Fibroblast of upper back skin (primary cell): ENCODE measurements at places on chromosomes 1 and 21.

DNA sequence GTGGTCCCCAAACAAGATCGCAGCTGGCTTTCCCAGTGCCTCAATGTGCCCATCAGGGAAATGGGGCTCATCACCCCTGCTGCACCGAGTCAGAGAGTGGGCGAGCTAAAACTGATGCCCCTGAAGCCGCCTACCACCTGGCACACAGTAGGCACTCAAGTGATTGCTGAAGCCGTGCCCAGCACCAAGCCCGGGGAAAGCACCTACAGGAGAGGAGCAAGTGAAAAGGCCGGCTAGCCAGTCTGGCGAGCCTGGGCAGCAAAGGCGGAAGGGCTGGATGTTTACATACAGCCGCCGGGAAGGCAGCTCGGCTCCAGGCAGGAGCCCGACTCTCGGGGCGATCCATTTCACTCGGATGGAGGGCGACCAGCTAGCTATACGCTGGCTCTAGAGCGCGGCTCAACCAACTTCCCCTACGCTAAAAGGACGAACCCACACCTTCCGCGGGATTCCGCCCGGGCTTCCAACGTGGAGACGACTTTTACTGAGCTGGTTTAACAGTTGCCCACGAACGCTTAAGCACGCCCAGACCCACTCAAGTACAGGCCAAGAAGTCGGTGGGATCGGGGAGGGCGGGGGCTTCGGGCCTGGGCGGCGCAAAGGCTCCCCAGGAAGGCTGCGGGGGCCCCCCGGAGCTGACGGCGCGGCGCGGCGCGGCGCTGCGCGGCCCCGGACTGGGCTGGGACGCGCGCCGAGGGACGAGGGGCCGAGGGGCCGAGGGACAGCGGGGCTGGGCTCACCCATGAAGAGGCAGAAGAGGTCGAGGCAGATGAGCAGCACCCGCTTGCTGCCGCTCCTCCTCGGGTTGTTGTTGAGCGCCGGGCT, 1.0 kb downstream of the PLPP3 start:
- no peak for DNase-seq

DNA sequence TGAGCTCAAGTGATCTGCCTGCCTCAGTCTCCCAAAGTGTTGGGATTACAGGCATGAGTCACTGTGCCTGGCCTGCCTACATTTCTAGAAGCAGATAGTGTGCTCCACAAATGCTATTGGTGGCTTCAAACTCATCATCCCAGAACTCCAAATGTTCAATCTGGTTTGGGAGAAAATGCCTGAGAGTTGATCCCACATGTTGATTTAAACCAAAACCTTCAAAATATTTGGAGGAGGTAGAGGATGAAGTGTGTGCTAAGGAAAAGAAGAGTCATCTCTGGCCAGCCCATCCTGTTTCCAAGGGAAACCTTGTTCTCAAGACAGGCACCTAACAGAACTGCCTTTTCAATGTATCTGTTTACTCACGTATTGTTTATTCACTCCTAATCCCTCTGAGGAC, 55.4 kb upstream of the GRHL3 start:
- no peak for DNase-seq

GRCh38 chr21:42137191-42137904, 66.2 kb downstream of the UMODL1 start:
- DNase-seq, result no peak

- DNase-seq, result no peak
Measured at GRCh38 chr1:204083491-204083890, 10.6 kb downstream of the SOX13 start.

DNA sequence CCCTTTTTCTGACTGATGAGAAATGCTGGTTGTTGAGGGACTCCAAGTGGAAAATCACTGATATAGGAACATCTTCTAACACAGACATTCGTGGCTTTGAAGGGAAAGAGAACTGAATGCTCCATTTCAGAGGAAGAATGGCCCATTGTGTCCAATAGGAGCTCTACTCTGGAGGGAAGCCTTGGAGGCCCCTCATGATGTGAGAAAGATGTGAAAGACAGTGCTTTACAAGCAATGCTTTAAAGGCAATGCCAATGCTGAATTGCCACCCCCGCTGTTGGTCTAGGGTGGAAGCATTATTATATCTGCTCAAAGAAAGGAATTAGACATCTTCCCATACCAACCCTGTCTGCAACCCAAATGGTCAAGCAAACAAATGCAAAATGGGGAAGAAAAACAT, 13.7 kb downstream of the NMNAT2 start:
- no peak for DNase-seq

DNA sequence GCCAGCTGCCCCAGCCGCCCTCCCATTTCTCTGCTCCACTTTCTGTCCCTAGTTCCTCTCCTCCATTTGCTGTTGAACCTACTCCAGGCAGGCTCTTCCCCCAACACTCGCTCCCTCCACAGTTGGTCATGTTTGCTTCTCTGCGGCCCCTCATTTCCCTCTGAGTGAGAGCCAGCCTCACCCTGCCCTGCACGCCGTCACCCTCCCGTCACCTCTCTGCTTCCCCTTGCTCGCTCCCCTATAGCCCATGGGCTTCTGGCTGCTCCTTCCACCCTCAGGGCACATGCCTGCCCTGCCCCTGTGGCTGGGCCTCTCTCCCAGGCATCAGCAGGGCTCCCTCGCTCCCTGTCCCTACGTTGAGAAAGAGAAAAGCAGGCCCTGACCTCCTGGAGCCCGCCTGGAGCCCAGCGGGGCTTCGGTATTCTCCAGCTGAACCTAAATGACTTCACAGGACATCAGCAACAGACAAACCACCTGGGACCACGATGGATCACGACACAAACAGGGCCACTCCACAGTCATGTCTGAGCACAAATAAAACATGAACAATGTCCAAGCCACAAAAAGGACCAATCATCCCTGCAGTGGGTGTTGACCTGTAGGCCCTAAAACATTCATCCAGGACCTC, 13.3 kb upstream of the THEMIS2 start:
- DNase-seq, result no peak

GRCh38 chr1:192983349-192983980, 75.7 kb downstream of the UCHL5 start:
- DNase-seq, result no peak
